ENCODE measurements at places on chromosomes 4 and X. TPM values are rescaled to one million over a fixed set of nuclear protein-coding genes. Genes with fewer than 3 reads are reported as not detected.

SLC9A7 gene
- 9.1 TPM for total RNA-seq

DNA sequence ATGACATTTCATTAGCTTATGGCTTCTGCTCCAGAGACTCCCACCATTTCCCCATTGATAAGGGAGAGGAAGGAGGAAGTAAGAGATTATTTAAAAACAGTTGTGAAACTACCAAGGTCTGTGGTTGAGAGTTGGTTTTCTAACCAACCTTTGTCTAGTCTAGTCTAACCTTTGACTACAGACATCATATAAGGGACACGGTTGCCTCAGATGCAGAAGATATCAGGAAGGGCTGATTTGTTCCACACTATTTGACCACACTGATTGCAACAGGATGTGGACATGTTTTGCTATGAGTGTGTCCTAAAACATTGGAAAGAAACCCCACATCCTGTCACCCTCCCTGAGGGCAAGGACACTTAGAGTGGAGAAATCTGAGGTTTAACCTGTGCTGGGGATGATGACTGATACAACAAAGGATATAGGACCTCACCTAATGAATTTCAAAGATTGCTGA is 53.0 kb downstream of the COQ2 start:
- peak overlapping the region; percentile 45 for H3K27ac ChIP-seq
- peaks cover 65% of the 10 kb centered on the region for H3K27me3 ChIP-seq
- DNase-seq = peak; percentile 81
- peaks cover 16% of the 10 kb centered on the region for H3K36me3 ChIP-seq

GPRASP3 gene
- 2.4 TPM for total RNA-seq

PRRG1 gene
- total RNA-seq = not detected

MND1 gene
- 33.6 TPM for total RNA-seq

MAGEB17 gene
- not detected for total RNA-seq

RUFY3 gene
- 12.7 TPM for total RNA-seq

DNA sequence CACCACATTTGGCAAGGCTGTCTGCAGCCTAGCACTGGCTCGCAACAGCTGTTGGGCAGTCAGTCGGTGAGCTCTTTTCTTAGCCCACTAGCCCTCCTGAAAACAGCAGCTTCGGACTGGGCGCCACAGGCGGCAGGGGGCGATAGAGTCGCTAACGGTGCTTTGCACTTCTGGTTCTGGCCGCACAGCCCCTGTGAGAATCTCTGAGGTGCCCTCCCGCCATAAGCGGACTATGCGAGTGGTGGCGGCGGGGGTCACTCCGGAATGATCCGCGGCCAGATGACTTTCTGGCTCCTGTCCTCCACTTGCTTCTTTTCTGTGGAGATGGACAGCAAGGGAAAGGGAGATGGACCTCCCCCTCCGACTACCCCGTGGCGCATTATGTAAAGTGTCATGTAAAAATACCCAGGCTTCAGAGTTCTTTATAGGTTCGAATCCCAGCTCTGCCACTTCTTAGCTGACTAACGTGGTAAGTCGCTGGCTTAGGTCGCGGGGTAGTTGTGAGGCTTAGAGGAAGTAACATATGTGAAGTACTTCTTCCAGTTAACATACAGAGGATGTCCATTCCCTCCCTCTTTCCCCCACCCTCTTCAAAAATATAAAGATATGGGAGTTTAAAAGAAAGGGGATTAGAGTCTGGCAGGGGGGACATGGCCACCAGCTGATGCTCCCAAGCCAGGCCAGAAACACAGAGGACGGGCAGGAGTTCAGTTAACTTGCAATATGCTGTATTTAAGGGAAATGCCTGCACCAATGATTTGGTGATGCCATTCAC is 11.0 kb downstream of the ARHGAP36 start:
- H3K27ac ChIP-seq = no peak overlapping the region
- no peak overlapping the region for H3K4me3 ChIP-seq
- no peak for DNase-seq
- H3K27me3 ChIP-seq = peaks cover 38% of the 10 kb centered on the region
- no peaks in the 10 kb centered on the region for H3K4me1 ChIP-seq

- H3K36me3 ChIP-seq = no peaks in the 10 kb centered on the region
- H3K27ac ChIP-seq = no peak overlapping the region
- no peak for DNase-seq
- peaks cover 3% of the 10 kb centered on the region for H3K27me3 ChIP-seq
These were observed 18.7 kb downstream of the YIPF7 start for GRCh38 chr4:44632733-44633132.

DNA sequence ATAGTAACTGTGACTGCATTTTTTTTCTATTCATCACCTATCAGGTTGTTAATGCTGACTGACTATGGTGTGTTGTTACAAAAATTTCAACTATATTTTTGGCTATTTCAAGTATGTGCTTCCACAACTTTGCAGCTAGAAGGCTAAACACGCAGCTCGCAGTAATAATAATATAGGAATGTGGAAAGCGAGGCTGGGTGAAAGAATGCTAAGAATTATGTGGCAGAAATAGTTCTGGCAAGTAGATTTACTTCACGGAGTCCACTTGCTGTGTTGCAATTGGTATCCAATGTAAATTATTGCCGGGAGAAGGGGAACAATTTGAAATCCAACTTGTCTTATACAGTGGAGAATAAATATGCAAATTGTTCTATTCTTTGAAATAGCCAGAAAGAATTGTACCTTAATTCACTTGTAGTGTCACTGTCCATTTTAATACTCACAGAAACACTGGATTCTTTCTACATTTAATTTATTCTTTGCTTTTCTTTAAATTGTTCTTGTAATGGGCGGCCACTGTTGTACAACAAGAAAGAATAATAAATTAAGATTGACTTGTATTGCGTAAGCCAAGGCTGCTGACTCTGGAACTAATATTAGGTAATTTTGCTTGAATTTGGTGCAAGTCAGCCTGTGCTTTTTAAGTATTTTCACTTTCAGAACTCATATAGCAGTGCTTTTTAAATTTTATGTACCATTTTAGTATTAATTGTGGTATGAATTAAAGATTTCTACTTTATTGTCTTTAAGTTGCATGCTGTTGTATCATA is 154.9 kb downstream of the FRMPD4 start:
- no peaks in the 10 kb centered on the region for H3K4me1 ChIP-seq
- no peaks in the 10 kb centered on the region for H3K27me3 ChIP-seq
- H3K4me3 ChIP-seq = no peak overlapping the region
- no peak for DNase-seq
- H3K27ac ChIP-seq = no peak overlapping the region

DNA sequence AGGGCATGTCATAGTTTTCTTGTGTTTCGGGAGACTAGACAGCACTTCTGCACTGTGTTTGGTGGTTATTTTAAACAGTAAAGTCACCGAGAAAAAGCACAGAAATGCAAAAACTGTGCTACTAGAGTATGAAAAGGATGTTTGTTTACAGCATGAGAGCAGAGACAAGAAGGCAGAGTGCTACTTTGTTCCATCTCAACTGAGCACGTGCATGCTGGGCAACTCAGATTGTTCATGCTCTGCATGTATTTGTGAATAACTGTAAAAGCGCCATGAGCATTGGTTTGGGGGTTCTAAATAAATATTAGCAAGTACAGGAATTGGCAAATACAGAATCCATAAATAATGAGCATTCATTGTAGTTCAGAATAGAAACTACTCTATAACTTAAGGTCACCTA is 7.4 kb downstream of the EVC start:
- DNase-seq = no peak
- no peak overlapping the region for H3K27ac ChIP-seq
- H3K4me1 ChIP-seq = no peaks in the 10 kb centered on the region
- no peak overlapping the region for H3K4me3 ChIP-seq
- peaks cover 6% of the 10 kb centered on the region for H3K36me3 ChIP-seq
